ENCODE measurements at places on chromosomes 3 and 15.

DNA sequence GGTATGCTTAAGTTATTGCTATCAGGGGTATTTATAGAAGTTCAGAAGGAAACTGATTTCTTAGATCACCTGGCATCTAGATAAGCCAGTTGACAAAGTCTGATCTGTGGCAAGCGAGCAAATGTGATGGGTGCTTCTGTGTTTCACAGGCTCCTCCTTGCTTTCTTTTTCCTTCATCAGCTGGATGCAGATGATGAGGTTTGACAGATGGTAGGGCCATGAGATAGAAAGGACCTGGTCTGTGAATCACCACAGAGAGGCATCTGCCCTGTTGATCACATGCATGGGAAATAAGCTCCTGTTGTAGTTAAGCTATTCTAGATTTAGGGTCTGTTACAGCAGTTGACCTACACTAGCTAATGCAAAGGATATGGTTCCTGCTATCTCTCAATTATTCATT is 372.0 kb downstream of the NEK10 start:
- no peak for DNase-seq

- DNase-seq, result no peak
These were observed 5.5 kb downstream of the MEF2A start for GRCh38 chr15:99571299-99571698.

DNA sequence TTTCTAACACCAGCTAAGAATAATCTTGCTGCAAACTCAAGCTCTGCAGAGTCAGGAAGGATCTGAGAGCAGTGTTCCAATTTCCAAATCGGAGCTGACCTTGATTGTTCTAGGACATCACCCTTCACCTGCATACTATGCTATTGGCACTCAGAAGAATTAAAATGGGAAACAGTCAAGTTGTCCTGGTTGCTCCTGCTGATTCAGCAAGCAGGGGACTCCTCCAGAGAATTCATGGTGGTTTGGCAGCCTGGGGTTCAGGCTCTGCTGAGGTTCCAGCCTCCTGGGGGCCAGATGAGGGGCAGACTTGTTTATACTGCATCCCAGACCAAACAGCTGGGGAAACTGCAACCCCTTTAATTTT is 213.7 kb upstream of the ADAMTS9 start:
- no peak for DNase-seq

- DNase-seq, result no peak
These were observed 233.0 kb upstream of the PROK2 start for GRCh38 chr3:72017935-72018334.

DNA sequence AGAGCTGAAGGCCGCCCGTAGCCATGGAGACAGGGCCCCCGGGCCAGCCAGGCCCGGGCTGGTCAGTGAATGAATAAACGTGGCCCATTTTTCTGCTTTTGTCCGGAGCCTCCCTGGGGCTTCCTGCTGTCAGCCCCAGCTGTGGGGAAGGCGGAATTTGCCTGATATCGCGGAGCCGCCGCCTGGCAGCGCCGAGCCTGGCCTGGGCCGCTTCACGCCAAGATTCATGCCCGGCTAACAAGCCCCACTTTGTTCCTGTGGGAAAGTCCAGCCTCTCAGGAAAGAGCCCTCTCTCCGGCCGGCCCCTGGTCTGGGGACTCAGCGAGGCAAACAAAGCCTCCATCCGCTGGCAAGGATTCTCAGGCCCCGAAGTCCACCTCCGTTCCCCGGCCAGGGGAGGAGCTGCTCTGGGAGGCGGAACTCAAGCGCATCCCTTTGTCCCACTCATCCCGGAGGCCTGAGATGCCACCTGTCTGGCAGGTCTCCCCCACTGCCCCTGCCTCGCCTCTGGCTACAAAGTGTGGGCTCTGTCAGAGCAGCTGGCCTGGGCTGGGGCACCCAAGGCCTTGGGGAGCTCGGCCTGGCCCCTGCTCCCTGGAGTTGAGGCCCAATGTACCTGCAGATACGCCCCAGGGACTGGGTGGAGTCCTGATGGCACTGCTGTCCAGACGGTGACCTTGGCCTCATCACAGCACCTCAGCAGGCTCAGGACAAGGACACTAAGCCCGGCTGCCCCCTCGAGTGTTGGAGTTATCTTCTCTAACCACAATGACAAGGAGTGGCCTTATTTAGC is 51.6 kb upstream of the SLC6A11 start:
- DNase-seq, result no peak

DNA sequence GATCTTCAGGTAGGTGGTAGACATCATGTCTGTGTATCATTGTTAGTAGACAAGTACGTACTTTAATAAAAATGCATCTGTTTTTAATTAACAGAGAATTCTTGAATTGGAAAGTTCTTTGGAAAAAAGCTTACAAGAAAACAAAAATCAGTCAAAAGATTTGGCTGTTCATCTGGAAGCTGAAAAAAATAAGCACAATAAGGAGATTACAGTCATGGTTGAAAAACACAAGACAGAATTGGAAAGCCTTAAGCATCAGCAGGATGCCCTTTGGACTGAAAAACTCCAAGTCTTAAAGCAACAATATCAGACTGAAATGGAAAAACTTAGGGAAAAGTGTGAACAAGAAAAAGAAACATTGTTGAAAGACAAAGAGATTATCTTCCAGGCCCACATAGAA is 149.1 kb upstream of the LRRFIP2 start:
- no peak for DNase-seq

GRCh38 chr3:42204867-42205599 is 61.0 kb downstream of the CCK start:
- no peak for DNase-seq

DNA sequence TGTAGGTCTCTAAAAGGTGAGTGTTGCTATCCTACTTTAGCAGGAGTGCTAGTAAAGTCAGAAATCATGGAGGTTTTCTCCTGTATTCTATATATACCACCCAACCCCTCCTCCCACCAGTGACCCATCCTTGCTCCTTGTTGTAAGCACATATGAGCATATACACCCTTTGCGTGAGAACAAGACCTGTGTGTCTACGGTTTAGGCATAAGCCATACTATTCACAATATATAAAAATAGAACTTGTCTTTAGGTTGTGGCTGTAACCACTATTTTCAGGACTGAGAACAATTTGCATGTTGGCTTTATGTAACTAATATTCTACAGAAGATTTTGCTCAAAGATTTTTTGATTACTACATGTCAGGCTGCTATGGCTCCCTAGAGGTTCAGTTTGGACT is 59.1 kb upstream of the TOP2B start:
- DNase-seq, result no peak

- no peak for DNase-seq
These were observed 61.1 kb downstream of the DUT start for GRCh38 chr15:48392356-48392755.

DNA sequence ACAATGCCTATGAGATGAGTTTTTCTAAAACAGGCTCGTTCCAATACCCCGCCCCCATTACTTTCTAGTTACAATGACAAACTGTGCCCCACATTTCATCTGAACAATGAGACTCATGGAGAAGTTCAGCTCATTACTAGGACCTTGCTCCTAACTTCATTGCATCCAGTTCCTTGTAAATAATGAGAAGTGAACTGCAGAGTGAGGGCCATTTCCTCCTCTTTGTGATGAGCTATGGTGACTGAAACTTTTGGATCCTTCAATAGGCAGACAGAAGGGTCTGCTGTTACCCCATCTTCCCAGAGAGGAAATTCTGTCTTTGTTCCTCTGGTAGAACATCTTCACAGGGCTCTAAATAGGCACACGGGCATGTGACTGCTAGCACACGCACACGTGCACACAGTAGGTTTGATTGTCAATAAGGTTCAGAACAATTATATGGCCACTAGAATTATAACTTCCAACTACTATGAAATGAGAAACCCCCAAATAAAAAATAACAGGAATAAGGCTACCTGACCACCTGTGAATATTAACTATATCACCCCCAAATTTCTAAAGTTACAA is 51.8 kb downstream of the SERP1 start:
- no peak for DNase-seq

DNA sequence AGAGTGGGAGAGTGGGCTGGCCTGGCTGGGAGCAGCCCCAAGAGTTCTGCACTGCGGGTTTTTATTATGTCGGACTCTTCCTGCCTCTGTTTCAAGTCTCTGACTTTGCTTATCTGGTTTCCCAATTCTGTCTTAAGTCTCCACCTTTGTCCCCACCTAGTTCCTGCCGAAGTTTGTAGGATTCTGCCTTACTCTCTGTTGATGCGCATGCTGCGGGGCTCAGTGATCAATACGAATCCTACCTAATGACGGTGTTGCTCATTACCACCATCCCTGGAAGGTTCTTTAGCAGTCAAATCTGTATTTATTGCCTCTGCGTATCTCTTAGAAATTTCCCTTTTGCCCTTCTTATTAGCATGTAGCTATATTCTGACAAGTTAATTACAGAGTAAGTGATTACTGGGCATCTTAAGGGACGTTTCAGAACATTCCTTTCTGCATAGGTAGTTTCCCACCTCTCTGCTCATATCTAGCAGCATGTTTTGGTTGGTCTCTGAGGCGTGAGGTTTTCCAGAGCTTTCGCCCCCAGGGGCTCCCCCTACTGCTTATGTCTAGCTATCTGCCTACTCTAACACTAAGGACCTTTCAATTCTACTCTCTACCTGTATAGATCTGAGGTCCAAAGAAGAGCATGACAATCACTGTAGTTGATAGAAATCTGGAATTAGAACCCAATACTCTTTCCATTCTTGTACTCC is 236.0 kb upstream of the EIF1B start:
- DNase-seq, result no peak

DNA sequence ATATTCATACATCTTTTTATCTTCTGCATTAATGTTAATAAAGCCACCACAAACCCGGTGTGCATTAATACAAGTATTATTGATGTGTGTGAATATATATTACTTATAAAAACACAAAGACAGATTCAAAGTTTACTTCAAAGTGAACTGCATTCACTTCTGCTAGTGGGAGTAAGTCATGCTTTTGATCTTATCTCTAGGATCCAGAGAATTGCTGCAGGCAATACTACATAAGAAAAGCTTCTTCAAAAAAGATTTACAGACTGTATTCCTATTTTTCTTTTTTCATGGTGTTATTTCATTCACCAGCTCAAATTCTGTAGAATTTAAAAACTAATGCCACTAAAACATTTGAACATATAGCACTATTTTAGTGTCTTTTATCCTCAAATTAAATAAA is 87.5 kb upstream of the CBLB start:
- DNase-seq, result no peak

DNA sequence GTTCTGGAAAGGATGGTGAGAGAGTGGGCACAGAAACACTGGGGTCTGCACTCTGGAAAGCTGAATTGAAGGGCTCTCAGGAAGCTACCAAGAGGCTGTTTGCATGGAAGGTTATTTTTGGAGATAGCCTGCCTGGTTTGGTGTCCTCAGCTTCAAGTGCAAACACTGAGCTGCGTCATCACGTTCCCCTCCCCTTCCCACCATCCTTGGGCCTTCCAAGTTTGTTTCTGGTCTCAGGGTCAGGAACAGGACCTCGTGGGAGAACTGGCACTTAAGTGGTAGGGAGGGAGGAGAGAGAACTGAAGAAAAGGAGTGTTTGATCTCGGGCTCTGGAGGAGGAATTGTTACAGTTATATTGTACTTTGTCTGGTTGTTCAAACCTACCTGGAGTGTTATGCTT is 10.6 kb downstream of the ST6GAL1 start:
- no peak for DNase-seq

DNA sequence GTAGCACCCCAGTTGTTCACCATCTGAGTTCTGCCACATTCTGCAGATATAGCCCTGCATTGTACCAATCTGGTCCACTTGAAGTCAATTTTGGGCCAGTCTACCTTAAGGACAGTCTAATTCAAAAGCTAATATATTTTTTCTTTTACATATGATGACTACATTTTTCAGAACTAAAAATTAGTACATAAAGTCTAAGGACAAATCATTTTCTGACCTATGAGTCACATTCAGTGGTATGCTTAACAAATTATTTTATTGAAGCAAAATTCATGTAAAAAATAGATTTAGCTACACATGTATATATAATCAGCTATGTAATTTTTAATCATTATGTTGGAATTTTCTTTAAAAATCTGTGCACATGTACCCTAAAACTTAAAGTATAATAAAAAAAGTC is 52.1 kb upstream of the IL12A start:
- no peak for DNase-seq

- DNase-seq, result no peak
These were observed 33.2 kb downstream of the PML start for GRCh38 chr15:74027688-74028087.

- DNase-seq, result no peak
These were observed 15.4 kb downstream of the HHLA2 start for GRCh38 chr3:108311797-108312196.

DNA sequence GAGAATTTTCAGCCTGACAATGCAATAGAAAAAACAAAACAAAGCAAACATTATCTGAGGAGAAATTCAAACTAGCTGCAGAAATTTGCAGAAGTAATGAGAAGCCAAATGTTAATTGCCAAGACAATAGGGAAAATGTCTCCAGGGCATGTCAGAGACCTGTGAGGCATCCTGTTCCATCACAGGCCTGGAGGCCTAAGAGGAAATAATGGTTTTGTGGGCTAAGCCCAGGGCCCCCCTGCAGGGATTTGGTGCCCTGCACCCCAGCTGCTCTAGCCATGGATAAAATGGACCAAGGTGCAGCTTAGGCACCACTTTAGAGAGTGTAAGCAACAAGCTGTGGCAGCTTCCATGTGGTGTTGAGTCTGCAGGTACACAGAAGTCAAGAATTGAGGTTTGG is 401.2 kb upstream of the NECTIN3 start:
- DNase-seq, result no peak

- no peak for DNase-seq
These were observed 425.8 kb downstream of the ROBO1 start for GRCh38 chr3:79341961-79342360.

- DNase-seq, result no peak
These were observed 29.0 kb downstream of the XYLB start for GRCh38 chr3:38375488-38376097.

GRCh38 chr15:101549647-101550046 is 60.1 kb upstream of the PCSK6 start:
- DNase-seq, result no peak

DNA sequence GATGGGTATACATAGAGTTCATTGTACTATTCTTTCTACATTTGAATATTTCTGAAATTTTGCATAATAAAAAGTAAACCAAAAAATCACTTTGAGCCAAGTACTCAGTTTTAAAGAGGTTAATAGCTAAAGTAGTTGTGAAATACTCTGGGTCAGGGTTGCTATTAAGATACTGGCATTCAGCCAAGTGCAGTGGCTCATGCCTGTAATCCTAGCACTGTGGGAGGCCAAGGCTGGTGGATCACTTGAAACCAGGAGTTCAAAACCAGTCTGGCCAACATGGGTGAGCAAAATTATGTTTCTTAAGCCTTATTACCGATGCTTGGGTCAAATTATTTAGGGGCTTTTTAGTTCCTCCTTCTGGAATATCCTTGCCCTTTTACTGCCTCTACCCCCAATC is 122.0 kb upstream of the MELTF start:
- DNase-seq, result no peak

- no peak for DNase-seq
These were observed 103.1 kb downstream of the CMSS1 start for GRCh38 chr3:99920481-99921376.

GRCh38 chr3:122789585-122790273 is 3.9 kb downstream of the HSPBAP1 start:
- DNase-seq, result no peak

GRCh38 chr3:163891771-163892170 is 1186.5 kb downstream of the SI start:
- no peak for DNase-seq

Measured in KG1 (cell line).